ENCODE measurements at places on chromosomes 5 and 9. TPM values are rescaled to one million over a fixed set of nuclear protein-coding genes. Genes with fewer than 3 reads are reported as not detected.

DENND1A gene
- 12.1 TPM for total RNA-seq

WDR38 gene
- not detected for total RNA-seq

ZFP37 gene
- total RNA-seq: 0.58 TPM

C5 gene
- total RNA-seq: 5.6 TPM

HAVCR2 gene
- total RNA-seq: not detected

TBCA gene
- total RNA-seq: 175 TPM

All from pericardium fibroblast (primary cell).